ENCODE measurements at places on chromosomes 11 and 22.
A peak's percentile ranks its signal among the peaks of the same experiment; 100 is the strongest.

GRCh38 chr11:93842461-93842860 is 8.0 kb downstream of the VSTM5 start:
- DNase-seq: peak; percentile 19

DNA sequence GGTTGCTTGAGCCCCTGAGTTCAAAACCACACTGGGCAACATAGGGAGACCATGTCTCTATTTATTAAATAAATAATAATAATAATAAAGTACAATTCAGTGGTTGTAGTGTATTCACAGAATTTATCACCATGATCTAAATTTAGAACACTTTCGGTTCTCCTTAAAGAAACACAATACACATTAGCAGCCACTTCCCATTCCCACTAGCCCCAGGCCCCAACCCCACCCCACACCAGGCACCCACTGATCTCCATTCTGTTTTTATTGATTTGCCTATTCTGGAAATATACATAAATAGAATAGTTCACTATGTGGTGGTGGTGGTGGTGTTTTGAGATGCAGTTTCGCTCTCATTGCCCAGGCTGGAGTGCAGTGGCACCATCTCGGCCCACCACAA is 45.7 kb downstream of the BCL2L13 start:
- no peak for DNase-seq

GRCh38 chr11:73577496-73577917 is 20.4 kb downstream of the FAM168A start:
- peak; percentile 31 for DNase-seq

DNA sequence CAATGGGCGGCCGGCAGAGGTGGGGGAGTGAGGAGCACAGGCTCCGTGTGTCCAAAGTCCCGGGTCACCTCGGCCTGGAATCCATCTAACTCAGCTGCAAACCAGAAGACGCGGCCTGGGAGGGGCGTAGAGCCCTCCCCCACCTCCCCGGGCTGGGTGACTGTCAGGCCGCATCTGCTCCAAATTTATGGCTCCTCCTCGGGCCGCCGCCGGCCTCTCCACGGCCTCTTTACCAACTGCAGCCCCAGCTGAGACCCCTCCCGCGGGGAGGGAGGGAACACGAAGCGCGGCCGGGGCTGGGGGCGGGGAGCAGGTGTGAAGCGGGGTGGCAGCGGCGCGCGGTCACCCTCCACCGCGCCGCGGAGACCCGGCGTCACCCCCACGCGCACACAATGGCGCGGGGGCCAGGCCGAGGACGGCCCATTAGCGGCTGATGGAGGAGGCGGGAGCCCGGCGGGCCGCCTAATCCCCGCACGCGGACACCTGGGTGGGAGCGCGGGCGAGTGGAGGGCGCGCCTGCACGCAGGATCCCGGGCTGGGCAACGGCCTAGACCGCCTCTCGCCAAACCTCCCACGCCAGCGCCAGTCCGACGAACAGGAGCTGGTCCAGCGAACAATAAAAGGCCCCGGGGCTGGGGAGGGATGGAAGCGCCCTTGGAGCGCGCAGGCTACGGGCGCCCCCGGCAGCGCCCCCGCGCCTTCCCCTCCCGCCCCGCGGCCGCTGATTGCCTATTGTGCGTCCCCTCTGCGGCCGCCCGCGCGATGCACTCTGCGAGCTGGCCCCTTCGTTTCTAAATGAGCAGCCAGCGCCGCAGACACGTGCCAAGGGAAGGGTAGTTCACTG is 25.9 kb upstream of the ROBO3 start:
- DNase-seq: no peak

GRCh38 chr11:91608677-91609076 is 615.9 kb upstream of the FAT3 start:
- DNase-seq: no peak

DNA sequence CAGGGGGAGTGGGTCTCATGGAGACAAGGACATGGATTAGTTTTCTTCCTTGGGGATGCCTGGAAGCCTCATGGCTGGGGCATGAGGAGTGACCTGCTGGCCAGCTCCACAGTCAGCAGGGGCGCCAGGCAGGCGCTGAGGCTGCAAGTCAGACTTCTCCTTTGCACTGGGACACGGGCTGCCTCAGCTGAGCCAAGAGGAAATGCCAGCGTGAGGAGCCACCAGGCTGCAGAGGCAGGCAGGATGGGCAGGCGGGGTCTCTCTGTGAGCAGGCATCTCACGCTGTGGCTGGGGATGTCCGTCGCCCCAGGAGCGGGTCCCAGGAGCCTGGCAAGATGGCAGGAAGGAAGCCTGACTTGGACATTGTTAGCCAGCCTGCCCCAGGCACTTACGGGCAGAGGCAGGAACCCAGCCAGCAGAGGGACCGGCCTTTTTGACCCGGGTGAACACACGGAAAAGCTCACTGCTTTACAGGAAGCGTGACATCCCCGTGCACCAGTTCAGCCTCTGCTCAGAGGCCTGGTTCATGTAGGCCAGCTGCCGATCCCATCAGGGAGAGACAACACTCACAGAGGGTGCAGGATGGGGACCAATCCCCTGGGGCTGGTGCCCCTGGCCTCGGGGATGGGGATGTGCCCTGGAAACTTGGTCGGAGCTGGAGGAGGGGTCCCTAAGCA is 10.2 kb downstream of the GNB1L start:
- DNase-seq: peak; percentile 28

- peak; percentile 66 for DNase-seq
Observed at GRCh38 chr22:39493759-39494158, 8.3 kb upstream of the MIEF1 start.

All from AG04449 (cell line).